Activated CD4-positive, alpha-beta T cell treated with anti-CD3 and anti-CD28 coated beads, Interleukin-2, amount 50 U/mL, for 24 hours (primary cell): ENCODE measurements at places on chromosomes 1 and 21.

DNA sequence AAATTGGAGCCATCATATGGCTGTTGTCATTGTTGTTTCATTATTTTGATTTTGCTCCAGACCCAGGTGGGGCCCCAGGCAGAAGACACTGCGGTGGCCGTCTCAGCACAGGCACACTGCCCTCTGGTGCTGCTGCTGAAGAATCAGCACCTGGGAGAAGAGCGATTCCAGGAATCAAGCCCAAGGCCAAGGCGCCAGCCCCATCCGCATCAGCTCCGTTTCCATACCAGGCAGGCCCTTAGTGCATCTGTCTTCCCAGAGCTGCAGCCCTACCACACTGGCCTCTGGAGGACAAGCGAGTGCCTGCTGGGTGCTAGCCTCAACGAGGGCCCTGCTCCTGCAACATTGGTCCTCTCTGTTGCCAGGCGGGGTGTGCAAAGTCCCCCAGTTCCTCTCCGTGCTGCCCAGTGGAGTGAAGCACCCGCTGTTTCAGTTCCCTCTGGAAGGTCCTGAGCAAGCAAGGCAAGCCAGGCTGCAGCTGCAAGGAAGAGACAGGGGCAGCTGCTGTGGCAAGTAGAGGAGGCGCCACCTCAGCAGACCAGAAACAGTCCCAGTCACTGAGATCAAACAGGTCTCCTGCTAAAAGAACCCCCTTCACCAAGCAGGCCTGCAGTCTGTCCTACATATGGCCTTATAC, 5.2 kb downstream of the GRIK3 start:
- DNase-seq: no peak

DNA sequence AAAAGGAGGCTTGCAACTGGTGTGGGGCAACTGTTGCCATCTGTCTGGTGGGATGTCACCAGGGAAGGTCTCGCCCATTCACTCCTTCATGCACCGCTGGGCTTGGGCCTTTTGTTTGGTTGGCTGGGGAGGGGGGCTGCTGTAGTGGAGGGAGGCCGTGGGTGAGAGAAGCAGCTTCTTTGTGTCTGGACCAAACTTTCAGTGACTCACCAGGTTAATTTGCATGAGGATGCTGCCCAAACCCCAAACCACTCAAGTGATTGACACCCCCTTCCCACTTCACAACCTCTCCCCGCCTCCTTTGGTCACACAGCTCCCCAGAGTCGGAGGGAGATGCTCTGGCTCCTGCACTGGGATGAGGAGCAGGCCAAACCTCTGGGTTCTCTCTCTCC, 19.7 kb downstream of the BTG2 start:
- peak; percentile 29 for DNase-seq

- DNase-seq: peak; percentile 25
Observed at GRCh38 chr1:156082309-156083091, at the start of gene MEX3A. TSS of gene MEX3A (minus strand) at chr1:156082465. CDS start at chr1:156081998, 467 bp downstream.

GRCh38 chr1:32627596-32628162, 22.7 kb downstream of the ZBTB8OS start:
- no peak for DNase-seq
